Activated CD4-positive, alpha-beta memory T cell treated with anti-CD3 and anti-CD28 coated beads for 36 hours (primary cell): ENCODE measurements at places on chromosomes 3 and 15. TPM values are rescaled to one million over a fixed set of nuclear protein-coding genes. Genes with fewer than 3 reads are reported as not detected.

Gene AHSG
- total RNA-seq: not detected

Gene IQCF5
- not detected for total RNA-seq

Gene CCDC9B
- total RNA-seq: 0.53 TPM

DNA sequence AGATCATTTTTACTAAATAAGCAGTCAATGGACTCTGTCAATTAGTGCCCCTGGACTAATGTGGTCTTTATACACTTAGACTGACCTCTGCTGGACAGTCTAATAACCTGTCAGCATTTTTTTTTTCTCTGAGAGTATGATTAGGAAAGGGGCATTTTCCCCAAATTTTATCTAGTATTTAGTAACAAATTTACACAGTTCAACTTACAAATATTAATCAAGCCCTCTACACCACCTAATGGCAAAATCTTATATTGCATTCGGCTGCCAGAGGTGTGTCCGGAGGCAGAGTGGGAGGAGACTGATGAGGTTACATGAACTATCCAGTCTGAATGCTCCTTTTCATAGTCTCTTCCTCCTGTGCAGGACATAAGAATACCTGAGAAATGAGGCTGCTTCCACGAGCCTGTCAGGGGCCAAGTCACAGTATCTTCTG is 36.0 kb upstream of the COLQ start:
- DNase-seq: peak; percentile 75
